ENCODE measurements at places on chromosomes 4 and X. TPM values are rescaled to one million over a fixed set of nuclear protein-coding genes. Genes with fewer than 3 reads are reported as not detected.

The IBSP gene
- not detected for total RNA-seq

The SNCA gene
- total RNA-seq, result 0.52 TPM

The TACR3 gene
- total RNA-seq, result not detected

The FGFBP1 gene
- total RNA-seq, result not detected

The BST1 gene
- 8.7 TPM for total RNA-seq

The ABCG2 gene
- 1.1 TPM for total RNA-seq

The VAMP7 gene
- total RNA-seq, result 23.4 TPM

The APLN gene
- 0.32 TPM for total RNA-seq

The COX7B2 gene
- not detected for total RNA-seq

All from bronchial smooth muscle cell (primary cell).